ENCODE measurements at places on chromosomes 13 and 19.
A peak's percentile ranks its signal among the peaks of the same experiment; 100 is the strongest.

DNA sequence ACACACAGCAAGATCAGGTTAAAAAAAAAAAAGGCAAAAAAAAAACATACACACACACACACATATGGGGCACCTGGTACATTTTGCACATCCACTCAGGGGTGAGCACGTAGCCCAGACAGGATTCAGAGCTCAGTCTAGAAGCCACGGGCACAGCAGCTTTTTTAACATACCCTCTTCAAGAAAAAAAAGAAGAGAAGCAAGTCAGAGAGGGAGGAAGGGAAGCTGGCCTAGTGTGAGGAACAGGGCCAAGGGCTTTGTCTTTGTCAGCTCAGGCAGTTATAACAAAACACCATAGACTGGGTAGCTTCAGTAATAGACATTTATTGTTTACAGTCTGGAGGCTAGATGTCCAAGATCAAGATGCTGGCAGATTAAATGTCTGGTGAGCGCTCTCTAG, 2.3 kb upstream of the TPM4 start:
- DNase-seq = no peak

DNA sequence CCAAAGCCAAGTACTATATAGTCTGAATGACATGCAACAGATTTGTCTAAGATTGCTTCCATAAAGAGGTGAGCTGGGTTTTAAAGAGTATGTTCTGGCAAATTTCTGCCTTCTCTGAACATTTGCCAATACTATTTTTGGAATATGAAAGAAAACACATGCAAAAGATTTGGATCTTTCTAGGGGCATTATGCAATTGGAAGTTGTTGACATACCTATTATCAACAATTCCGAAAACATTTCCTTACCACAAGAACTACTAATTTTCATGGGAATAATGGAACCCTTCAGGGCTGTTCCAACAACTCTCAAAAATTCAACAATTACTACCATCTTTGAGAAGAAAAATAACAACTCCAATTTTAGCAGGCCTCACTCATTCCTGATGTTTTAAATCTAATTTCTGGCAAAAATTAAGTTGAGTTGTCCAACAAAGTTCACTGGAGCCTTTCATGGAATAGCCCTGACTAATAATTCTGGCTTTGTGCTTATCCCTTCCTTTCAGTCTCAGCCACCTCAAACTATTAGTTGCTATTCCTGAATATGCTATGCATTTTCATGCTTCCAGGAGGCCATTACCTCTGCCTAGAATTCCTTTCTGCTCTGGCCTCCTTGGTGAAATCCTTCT, 250.0 kb downstream of the RGCC start:
- DNase-seq = no peak

- no peak for DNase-seq
These were observed 9.8 kb upstream of the DACT3 start for GRCh38 chr19:46670813-46671212.

DNA sequence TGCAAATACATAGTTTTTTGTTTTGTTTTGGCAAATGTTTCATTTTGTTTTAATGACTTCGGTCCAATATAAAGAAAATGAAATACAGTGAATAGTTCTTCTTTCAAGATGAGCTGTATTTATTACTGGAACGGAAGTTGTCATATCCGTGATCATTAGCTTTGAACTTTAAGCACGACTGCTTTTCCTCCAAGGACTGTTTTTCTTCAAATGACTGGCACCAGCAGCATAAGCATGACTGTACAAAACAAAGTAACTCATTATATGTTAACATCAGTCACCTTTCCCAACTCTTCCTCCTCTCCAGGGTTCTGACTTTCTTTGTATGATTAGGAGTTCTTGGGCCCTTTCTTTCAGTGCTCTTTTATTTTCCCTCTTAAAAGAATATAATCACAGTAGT, 20.5 kb downstream of the EDNRB start:
- DNase-seq = peak; percentile 86

- no peak for DNase-seq
These were observed 20.3 kb upstream of the TPTE2 start for GRCh38 chr13:19581675-19582074.

GRCh38 chr19:4830768-4831265, 695 bp downstream of the TICAM1 start:
- DNase-seq = no peak

DNA sequence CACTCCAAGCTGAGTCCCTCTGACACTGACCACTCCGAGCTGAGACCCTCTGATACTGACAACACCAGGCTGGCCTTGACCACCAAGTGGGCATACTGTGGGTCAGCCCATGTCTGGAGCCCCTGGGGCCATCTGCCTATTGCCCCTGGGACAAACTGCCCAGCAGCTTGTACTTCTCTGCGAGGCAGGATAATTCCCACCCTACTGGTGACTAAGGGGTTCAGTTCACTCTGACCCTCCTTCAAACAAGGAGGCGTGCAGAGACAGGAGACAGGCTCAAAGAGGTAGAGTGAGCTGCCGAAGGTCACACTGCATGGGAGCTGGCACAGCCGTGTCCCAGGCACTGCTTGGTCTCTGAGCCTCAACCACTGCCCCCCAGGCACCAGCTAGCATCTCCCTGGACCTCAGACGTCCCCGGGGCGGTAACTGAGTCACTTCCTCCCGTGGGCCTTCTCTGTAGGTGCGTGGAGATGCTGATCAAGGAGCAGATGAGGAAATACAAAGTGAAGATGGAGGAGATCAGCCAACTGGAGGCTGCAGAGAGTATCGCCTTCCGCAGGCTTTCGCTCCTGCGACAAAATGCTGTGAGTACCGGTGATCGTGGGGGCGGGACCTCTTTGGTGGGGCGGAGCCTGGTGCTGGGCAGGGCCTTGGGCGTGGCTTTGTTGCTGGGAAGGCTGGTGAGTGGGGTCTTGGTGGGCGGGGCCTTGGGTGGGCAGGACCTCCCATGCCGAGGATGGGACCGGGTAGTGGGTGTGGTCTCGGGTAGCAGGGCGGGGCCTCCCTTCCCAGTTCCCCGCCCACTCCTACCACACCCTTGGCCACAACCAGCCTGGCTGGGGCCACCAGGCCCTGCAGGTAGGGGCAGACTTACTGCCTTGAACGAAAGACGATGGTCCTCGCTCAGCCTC, 5.8 kb upstream of the USE1 start:
- DNase-seq = peak; percentile 83

DNA sequence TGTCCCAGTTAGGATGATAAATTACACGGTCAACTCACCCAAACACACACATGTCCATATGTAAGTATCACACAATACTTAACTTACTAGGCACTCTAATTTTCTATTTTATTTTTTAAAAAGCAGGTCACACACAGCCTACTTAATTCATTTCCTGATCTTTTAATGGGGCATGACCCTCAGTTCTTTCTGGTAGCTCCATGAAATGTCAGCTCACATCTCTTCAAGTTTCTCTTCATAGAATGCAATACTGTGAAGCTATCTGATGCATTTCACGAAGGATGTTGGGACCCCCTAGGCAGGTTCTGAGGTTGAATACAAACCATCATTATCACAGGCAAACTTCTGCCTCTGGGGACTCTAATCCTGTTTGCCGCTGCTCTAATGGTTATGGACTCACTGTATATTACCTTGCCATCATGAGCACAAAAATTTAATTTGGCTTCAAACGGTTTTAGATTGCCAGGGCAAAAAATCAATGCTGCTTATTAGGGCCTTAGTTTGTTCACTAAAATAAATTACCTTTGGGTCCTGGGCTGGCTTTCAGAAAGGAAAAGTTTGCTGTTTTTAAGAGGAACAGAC, 16.1 kb upstream of the DHRS12 start:
- peak; percentile 32 for DNase-seq

DNA sequence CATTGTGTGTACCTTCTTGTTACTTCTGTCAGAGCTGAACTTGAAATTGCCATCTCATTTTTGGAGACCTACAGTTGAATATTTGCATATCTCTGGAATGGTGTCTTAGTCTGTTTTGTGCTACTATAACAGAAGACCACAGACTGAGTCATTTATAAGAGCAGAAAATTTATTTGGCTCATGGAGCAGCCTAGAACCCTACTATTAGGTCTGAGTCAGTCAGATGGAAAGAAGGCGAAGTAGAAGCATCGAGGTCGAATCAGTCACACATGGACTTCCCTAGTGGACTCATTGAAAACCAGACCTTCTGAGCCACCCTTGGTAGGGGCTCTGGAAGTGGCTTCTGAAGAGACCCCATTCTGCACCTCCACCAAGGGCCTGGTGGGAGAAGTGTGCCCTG, 33.9 kb upstream of the TPT1 start:
- no peak for DNase-seq

DNA sequence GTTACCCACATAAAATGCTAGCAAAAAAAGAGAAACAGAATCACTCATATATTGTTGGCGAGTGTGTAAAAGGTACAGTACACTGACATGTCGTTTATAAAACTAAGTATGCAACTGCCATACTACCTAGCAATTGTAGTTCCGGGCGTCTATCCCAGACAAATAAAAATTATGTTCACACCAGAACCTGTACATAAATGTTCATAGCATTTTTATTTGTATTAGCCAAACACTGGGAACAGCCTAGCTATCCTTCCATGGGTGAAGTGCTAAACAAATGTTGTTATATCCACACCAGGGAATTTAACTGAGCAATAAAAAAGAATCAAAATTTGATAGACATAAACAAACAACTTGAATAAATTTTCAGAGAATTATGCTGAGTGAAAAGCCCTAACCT, 28.9 kb upstream of the POSTN start:
- no peak for DNase-seq

DNA sequence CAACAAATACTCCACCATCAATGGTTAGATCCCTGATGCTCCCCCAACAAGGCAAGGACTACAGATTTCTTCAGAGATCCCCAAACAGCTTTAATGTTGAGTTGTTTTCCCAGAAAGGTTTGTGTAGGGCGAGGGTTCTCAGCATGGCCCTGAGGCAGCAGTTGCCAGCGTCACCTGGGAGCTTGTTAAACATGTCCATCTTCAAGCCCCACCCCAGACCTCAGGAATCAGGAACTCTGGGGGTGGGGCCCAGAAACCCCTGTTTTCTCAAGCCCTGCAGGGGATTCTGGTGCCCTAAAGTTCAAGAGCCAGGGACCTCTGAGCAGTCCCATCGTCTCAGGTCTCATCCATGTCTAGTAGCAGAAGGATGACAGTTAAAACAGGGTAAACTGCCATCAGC, 9.6 kb downstream of the EFNB2 start:
- no peak for DNase-seq
